ENCODE measurements at places on chromosomes 5 and 9.

DNA sequence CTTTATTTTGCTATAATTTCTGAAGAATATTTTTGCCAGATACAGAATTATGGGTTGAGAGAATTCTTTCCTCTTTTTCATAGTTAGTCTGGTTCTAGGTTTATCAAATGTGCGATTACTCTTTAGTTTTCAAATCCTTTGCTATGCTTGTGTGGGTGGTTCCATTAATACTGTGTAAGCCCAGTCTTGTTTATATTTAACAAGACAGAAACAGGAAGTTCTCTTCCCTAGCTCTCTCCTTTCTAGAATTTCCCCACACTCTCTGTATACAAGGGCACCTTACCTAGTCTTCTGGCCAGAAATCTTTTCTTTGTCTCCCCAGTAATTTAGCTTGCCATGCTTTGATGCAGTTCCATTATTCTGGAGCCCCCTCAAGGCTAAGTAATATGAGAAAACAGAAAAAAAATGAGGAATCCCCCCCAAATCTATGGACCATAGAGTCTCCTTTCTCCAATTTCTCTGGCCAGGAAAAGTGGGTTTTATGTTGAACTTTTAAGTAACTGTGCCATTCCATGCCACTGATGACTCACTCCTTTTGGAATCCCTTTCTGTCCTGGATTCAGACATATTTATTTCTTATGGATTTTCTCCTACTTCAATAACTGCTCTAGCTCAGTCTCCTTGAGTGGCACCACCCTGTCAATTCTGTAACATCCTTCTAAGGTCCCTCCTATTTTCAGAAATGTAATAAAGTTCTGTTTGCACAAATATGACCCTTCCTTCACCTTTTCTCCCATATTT, 1714.1 kb downstream of the EFNA5 start:
- no peak for DNase-seq

DNA sequence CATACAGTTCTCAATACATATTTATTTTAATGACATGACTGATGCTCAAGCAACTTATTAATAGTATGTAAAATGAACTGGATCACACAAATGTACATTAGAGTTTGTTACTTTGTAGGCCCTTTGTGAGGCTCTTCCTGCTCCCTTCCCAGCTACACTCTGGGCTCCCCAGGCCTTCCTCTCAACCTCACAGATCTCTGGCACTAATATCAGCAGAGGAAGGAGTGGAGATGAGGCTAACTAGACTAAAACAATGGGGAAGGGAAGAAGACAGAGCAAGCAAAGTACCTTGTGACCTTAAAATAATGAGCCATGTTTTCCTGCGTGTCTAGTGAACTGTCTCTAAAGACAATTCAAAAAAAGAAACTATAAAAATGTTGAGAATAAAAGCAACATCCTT, 30.3 kb upstream of the TEK start:
- no peak for DNase-seq

DNA sequence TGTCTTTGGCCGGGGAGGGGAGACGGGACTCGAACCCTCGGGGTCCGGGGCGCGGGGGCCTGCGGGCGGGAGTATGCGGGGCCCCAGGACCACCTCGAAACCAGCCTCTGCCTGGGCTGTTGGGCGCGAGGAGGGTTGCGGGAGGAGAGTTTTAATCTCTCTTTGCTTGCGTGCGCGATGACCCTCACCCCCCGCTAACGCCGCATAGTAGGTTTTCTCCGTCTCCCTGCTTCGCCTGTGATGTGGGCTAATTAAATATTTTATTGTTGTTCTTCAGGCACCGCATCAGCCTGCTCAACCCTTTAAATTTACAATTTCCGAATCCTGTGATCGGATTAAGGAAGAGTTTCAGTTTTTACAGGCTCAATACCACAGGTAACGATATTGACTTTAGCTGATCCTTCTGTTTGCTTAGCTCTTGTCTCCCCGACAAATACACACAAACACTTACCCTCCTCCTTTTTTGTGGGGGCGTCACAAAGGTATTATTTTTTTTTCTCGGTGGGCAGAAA, 1.7 kb downstream of the TLE4 start:
- no peak for DNase-seq

DNA sequence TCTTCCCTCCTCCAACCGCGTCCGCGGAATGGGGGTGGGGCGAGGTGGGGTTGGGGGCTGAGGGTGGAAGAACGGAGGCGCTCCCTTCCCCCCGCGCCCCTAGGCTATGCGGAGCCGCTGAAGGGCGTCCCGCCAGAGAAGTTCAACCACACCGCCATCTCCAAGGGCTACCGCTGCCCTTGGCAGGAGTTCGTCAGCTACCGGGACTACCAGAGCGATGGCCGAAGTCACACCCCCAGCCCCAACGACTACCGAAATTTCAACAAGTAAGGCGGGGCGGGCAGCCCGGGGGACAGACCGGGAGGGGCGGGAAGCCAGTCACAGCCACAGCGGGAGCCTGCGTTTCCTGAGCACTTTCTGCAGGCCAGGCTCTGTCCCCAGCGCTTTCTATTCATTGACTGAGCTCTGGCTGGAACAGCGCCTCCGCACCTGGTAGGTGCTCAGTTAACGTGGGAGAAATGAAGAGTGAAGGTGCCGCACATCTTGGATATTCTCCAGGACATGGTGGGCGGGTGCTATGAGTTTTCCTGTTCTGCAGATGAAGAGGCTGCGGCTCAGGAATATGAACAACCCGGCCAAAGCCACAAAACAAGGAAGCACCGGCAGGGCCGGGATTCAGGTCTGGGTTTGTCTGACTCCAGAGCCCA, 11.3 kb downstream of the MYOZ3 start:
- DNase-seq: no peak

DNA sequence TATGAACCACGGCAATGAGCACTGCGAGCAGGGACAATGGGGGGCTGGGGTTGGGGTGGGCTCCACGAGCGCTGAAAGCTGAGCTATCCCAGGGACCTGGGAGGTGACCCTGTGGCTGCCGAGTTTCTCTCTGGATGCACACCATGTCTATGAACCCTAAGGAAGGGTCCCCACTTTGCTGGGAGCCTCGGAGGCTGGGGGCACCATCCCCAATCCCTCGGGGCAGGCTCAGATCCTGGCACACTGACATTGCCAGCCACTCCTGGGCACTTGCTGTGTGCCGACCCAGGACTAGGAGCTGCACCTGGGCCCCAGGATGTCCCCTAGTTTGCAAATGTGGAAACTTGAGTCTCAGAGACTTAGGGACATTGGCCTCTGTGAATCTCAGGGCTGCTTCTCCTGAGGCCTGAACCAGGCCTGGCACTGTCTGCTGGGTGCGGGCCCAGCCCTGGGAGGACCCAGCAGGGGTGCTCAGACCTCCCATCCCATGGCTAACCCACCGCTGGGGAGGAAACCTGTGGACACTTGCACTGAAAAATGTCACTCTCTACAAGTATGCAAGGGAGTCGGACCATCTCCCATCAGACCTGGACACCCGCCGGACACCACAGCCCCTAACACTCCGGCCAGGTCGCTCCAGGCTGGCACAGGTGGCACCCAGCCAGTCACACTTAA, 13.0 kb upstream of the CAMSAP1 start:
- DNase-seq: no peak

DNA sequence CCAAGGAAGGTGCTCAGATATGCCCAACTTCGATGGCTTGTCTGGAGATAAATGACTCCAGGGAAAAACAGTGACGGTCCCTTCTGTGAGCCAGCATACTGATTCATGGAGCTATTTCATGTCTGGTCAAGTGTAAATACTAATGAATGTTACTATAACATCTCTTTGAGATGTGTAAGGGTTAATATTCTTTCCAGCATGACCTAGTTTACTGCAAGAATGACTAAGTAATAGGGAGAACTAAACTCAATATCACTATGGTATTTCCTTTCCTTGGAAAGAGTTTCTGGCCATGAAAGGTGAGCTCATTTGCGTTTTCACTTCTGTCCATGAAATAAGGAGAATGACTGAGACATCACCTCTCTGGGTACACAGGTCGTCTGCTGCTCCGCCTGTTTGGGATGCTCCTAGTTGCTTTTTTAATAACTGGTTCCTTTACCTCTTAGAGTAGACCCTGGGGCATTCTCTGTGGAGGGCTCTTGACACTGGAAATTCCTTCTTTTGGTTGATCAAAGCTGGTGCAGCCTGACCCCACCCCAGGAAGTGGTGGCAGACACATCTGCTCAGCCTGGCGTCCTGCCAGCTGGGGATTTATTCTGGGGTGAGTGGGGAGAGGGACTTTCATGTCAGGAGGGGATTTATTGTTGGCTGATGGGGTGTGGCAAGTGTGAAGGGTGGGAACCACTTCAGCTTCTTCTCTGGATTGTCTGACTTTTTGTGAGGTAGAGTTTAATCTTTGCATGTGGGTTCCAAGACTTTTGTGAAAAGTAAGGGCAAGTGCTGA, 250.0 kb upstream of the MPDZ start:
- DNase-seq: no peak

GRCh38 chr5:109421956-109422355, 12.2 kb upstream of the PJA2 start:
- no peak for DNase-seq

- peak; percentile 30 for DNase-seq
Observed at GRCh38 chr9:131585375-131585774, 40.1 kb downstream of the PRRT1B start.

DNA sequence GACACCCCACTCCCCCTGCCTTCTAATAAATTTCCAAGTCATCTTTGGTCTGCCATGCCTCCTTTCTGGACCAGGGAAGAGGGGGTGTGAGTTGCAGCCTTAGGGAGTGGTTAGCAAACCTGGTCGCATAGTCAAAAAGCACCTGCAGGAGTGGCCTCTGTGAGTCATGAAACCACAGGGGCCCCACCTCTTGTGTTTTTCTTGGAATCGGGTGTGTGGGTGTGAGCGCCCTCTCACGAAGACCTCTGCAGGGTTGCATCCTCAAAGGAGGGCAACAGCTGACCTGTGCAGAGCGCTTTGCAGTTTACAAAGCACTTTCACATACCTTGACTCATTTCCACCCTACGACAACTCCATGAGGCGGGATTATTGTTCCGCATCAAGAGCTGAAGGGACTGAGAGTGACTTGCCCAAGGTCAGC, 36.8 kb upstream of the TEX48 start:
- DNase-seq: peak; percentile 35

- DNase-seq: no peak
Observed at GRCh38 chr9:73146111-73146815, 5.4 kb upstream of the ANXA1 start.

DNA sequence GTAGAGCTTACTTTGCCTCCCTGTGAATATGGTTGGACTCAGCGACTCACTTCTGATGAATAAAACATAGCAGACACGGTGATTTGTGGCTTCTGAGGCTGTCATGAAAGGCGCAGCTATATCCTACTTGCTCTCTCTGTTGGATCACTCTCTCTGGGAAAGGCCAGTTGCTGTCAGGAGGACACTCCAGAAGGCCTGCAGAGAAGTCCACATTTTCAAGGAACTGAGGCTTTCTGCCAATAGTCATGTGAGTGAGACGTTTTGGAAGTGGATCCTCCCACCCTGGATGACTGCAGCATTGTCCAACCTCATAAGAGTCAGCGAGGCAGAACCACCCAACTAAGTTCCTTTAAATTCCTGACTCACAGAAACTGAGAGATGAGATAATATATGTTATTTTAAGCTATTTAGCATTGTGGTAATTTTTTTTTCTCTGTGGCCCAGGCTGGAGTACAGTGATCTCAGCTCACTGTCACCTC, 156.0 kb upstream of the MAST4 start:
- DNase-seq: no peak

DNA sequence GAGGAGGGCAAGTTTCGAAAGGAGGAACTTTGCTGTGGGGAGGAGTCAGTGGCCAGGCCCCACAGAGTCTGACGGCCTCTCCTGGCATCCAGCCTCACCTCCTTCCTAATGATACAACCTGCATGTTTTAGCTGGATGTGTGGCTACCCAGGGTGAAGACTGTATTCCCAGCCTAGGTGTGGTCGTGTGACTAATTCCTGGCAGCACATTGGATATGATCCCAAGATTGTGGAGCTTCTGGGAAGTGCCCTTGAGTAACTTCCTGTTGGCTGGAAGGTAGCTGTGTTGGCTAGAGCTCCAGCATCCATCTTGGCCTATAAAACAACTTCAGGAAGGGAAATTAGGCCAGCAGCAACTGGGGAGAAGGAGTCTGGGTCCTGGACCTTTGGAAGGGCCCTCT, 19.0 kb upstream of the LPCAT1 start:
- peak; percentile 55 for DNase-seq

DNA sequence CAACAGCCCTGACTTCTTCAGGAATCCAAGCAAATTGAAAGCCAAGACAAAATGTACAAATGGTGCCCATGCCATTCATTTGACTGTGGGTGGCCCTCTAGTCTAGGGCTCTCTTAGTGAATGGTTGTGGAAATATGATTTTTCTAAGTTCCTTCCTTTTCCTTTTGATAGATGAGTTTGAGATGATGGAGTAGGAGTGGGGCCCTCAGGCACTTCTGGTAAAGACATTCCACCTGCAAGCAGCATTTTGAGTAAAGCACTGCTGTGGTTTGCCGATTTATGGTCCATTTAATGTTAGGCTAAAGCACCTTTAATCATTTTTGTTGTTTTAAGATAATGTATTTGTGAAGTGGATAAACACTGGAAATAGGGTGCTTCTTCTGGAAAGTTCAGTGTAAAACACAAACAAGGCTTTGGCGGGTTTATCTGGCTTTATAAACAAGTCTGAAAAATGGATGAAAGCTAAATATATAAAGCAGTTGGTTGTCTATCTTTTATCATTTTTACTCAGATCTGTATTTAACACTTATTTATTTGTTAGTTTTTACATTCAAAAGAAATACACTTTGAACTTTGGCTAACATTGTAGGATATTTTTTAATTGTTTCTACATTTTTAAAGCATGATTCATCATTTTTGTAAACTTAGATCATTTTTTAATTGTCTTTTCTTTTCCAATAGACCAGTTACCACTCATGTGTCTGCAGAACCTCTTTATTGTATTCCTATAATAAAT, 213.5 kb downstream of the PJA2 start:
- no peak for DNase-seq

- DNase-seq: no peak
Observed at GRCh38 chr5:115377468-115378217, 81.2 kb upstream of the CCDC112 start.

DNA sequence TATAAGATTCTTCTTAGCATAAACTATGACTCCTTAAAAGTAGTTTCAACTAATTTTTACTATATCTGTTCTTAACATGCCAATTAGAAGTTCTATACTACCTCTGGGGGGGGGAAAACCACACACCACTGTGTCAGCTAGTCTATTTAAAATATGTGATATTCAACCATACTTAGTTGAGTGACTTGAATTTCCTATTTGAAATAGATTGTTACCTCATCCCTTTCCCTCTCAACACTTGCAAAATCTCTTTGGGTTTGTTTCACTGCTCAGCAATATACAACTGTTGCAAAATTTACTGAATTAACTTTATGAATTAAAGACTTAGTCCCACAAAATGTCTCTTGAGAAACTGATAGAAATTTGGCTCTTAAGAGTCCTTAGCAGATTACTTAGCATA, 151.1 kb upstream of the POU5F2 start:
- no peak for DNase-seq
